T-helper 17 cell (primary cell): ENCODE measurements at places on chromosomes 6 and 20. TPM values are rescaled to one million over a fixed set of nuclear protein-coding genes. Genes with fewer than 3 reads are reported as not detected.

- DNase-seq = no peak
These were observed 11.3 kb downstream of the CST7 start for GRCh38 chr20:24960302-24960801.

DNA sequence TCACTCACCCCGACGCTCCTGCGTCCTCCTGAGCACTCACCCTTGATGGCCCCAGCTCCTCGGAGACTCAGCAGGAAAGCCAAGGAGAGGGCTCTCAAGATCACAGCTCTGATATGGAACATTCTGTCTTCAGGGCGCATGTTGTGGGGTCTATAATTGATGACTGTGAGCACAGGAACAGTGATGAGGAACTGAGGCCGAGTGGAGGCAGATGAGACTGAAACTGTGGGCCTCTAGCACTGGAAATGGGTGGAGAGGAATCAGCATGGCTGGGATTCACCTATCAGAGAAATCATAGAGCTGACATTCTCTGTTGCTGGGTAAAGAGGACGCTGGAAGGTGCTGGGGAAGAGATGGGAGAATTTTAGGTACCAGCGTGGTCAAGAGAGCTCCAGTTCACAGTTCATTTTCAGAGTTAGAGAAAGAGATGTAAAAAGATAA, at the start of gene HLA-DPA1:
Gene HLA-DPA1 (minus strand): TSS at position 219 of the 441 bp plus-strand sequence.
- no peak for DNase-seq

- no peak for DNase-seq
These were observed 565.9 kb upstream of the RNF217 start for GRCh38 chr6:124396361-124396760.

DNA sequence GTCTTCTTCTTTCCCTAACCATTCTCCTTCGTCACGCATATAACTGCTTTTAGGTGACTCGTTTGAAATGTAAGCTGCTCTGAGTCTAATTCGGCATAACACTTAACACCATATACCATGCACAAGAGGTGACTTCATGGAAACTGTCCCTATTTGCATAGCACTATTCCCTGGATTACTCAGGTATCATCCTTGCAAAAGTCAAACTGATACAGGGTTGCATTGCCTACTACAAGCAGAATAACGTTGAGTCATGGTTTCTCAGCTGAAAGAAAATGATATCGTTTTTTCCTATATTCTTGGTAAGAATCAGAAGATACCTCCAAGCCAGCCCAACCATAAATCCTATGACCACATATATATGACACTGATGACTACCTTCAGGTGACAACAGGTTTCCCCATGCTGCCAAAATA, 227.5 kb downstream of the ATXN1 start:
- no peak for DNase-seq

- no peak for DNase-seq
These were observed 39.2 kb downstream of the DPPA5 start for GRCh38 chr6:73314577-73315492.

The BPIFB4 gene
- not detected for total RNA-seq

The TGM3 gene
- total RNA-seq = not detected

The PAK1IP1 gene
- total RNA-seq = 4.3 TPM
